Esophagus squamous epithelium (tissue), 5 donors: ENCODE measurements at places on chromosomes 1 and 21.

- DNase-seq: no peak
Measured at GRCh38 chr1:174276087-174276486, 116.8 kb downstream of the RABGAP1L start.

GRCh38 chr1:205547936-205548827 lies 43.7 kb downstream of the CDK18 start:
- DNase-seq: no peak

DNA sequence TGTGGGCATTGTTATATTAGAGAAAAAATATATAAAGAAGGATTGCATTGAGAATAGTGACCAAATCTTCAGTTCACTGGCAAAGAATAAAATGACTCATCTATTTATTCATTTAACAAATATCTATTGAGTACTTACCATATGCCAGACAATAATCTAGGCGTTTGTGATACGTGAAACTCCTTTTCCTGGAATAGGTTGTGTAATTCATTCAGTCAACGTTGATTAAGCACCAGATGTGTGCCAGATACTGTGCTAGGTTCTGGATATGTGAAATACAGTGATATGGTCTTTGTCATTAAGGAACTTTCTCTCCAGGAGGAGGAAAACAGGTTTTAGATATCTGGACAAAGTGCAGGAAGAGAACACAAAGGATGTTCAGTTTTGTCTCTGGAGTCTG lies 344.5 kb downstream of the RWDD3 start:
- DNase-seq: no peak

DNA sequence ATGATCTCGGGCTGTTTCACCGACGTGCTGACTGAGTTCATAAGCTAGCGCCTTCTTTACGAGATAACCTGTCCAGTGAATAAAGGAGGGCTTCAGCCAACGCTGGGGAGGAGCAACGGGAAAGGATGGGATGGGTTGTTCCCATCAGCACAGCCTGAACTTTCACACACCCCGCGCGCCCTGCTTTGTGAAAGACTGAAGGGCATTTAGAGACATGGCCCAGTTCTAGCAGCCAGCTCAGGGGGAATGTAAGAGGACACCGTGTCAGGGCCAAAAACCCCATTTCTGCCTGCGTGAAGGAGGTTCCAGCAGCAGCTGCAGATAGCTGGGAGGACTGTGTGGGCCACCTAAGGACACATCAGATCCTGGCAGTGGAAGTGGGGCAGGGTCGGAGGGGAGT lies 255.1 kb upstream of the RAB4A start:
- DNase-seq: no peak

GRCh38 chr1:51661081-51661518 lies 44.2 kb downstream of the OSBPL9 start:
- no peak for DNase-seq
